RWPE2 (cell line): ENCODE measurements at places on chromosomes 6 and 20.

DNA sequence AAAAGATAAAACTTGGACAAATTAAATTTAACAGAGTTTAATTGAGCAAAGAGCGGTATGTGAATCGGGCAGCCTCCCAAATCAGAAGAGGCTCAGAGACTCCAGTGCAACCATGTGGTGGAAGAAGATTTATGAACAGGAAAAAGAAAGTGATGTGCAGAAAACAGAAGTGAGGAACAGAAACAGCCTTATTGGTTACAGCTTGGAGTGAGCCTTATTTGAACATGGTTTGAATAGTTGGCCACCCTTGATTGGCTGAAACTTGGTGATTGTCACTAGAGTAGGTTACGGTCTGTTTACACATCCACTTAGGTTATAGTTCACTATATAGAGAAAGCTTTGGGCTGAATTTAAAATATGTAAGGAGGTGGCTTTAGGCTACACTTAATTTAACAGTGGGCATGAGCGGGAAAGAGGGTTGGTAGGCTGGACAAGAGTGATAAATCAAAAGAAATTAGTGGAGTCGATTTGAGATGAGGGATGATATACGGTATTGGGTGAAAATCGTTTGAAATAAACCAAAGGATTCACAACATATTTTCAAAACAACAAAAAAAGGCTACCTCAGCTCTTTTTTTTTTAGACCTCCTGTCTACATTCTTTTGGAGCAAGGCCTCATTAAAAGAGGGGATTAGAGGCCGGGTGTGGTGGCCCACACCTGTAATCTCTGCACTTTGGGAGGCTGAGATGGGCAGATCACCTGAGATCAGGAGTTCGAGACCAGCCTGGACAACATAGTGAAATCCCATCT, 84.3 kb upstream of the PREP start:
- DNase-seq: no peak

DNA sequence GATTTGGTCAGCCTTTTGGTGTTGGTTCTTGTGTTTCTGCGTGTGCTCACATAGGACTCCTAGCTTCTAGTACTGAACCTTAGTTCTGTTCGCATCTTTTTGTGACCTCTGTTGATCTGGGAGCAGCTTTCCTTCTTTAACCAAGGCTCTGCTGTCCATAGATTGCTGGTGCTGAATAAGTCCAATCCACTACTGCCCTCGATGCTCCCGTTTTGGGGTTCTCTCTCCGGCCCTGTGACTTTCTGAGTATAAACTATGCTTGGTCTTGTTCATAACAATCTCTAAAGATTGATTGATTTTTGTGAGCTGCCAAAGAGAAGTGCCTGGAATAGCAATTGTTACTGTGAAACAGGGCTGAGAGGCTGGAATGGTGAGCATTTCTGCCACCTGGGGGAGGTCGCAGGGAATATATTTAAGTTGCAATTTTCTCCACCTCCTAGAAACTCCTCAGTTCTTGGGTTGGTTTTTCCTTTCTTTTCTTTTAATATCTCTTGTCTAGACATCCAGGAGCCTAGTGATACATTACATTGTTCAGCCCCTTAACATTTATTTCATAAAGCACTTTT, 422.9 kb upstream of the CHD6 start:
- no peak for DNase-seq

DNA sequence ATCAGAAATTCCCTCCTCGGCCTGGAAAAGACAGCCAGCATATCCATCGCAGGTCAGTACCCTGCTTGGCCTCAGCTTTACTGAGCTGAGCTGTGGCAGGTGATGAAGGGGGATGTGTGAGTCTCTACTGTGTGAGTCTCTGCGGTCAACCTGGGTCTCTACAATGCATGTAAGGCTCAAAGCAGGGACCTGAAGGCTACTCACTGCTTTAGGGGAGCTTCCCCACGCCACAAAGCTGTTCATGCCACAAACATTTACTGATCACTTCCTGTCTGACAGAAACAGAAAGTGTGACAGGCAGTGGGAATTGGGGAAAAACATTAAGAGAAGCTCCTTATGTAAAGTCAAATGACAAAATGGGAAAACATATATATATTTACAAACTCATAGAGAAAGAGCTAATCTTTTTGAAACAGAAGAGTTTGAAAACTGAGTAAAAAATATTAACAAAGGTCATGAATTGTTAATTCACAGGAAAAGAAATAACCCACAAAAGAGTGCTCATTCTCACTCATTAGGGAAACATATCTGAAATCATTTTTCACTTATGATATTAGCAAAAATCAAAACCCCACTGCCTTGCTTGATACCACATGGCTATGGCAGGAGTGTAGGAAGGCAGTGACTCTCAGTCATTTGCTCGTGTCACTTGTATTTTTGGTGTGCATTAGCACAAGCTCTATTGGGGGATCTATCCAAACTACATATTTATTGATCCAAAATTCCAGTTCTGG, 5.8 kb downstream of the BTN3A3 start:
- DNase-seq: no peak

DNA sequence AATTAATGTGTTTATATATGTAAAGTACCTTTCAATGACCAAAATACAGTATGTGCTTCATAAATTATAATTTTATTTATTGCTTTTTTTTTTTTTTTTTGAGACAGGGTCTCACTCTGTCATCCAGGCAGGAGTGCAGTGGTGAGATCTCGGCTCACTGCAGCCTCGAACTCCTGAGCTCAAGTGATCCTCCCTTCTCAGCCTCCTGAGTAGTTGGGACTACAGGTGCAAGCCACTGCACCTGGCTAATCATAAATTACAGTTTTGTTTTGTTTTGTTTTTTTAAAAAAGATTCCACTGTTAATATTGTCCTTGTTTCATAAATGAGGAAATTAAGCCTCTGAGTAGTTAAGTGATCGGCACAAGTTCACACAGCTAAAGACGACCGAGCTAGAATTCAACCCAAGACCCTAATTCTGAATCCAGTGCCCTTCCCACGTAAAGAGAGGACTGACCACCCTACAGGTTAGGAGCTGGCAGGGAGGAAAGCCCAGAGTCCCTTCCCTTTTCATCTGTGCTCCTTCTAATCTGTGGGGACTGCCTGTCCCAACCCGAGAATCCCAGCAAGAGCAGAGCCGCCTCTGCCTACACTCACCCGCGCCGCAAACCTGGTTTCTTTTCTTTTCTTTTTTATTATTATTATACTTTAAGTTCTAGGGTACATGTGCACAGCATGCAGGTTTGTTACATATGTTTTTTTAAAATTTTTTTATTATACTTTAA, 8.5 kb upstream of the GDF5 start:
- DNase-seq: no peak

DNA sequence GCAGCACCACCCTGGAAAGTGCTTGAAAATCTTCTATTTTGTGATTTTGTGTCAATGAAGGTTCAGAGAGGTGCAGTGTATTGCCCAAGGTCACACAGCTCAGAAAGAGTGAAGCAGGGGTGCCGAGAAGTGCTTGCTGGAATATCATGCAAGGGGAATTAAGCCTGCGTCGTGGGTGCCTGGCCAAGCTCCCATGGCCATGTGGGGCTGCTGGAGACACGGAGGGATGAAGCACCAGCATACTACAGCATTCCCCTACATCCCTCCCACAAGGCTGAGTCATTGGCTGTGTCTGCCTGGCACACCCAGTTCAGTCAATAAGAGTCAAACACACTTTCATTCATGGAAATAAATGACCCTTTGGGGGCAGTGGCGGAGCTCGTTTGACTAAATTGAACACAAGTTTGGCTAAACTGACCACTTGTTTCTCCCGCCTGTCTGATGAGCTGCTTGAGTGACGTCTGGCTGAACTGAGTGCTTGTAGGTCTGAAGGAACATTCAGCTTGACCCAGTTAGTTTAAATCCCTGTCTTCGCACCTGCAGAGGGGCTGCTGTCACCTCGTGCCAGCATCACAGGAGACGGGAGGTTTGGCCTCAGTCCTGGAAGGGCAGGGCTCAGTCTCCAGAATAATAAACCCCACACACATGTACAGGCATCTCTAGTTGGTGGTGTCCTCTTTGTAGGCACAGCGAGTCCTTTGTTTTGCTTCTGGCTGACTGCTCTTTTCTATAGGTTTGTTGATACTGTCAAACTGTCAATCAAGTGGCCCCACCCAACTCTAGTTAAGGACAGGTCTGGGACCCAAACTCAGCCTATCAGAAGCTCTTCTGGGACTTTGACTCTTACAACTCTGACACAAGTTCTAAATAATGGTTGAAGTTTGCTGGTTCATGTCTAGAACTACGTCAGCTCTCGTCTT, 8.4 kb upstream of the TGM2 start:
- peak; percentile 99 for DNase-seq

GRCh38 chr6:151052021-151052646, 186.6 kb downstream of the MTHFD1L start:
- DNase-seq: peak; percentile 84

- no peak for DNase-seq
Measured at GRCh38 chr6:101689156-101689555, 295.6 kb downstream of the GRIK2 start.

- no peak for DNase-seq
Measured at GRCh38 chr6:149065658-149066556, 251.6 kb upstream of the TAB2 start.

DNA sequence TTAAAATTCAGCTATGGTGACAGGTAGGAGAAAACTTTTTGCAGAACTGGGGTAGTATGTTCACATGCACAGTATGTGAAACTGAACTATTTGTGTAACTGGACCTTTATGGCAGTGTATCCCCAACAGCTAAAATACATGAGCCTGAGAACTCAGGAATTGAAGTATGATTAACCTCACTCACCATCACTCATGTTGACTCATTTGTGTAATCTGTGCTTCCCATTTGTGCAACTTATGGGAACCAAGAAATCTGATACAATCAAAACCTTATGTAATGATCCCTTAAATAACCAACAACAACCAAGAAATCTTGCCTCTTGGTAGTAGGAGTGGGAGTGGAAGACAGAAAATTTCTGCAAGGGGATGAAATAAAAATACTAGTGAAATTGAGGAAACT, 674.9 kb downstream of the HDGFL1 start:
- no peak for DNase-seq

GRCh38 chr6:143969077-143969476, 39.0 kb downstream of the PLAGL1 start:
- DNase-seq: no peak

GRCh38 chr6:4169028-4169789, 33.8 kb upstream of the ECI2 start:
- no peak for DNase-seq

DNA sequence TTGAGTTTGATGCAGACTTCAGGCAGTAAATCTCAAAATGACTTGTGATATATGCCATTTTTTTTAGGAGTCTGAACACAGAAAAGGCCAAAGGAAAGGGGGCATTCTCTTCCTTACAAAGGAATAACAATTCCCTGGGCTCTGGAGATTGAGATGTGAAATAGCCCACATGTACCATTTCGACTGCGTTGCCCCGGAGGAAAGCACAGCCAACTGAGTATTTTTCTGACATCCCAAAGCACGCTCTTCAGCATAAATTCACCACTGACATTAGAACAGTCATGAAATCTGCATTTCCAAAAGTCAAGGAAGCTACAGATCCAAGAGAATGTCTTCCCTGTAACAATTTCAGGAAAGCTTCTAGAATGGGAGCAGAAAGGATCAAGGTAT, 7.8 kb downstream of the ELOVL2 start:
- no peak for DNase-seq

DNA sequence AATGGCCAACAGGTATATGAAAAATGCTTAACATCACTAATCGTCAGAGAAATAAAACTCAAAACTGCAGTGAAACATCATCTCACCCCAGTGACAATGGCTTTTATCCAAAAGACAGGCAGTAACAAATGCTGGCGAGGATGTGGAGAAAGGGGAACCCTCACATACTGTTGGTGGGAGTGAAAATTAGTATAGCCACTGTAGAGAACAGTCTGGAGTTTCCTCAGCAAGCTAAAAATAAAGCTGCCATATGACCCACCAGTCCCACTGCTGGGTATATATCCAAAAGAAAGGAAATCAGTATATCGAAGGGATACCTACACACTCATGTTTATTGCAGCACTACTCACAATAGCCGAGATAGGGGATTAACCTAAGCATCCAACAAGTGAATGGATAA, 23.4 kb upstream of the INSM1 start:
- no peak for DNase-seq

- DNase-seq: no peak
Measured at GRCh38 chr6:136188486-136188885, 61.6 kb downstream of the MTFR2 start.

DNA sequence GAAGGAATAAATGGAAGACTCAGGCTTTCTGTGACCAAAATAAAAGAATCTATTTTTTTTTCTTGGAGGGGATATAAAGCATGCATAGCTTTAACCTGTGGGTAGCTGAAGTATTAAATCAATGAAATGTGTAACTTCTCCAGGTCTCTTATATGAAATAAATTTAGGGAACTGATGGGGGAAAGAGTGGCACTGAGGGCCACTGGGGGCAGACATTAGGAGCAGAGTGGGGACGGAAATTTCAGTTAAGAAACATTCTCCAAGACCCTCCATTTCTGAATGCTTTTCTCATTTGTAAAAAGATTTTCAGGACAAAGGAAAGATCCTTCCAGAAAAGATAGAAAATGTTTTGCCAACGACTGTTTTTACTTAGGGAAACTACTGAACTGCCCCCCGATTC, 131.0 kb downstream of the GPX5 start:
- no peak for DNase-seq

DNA sequence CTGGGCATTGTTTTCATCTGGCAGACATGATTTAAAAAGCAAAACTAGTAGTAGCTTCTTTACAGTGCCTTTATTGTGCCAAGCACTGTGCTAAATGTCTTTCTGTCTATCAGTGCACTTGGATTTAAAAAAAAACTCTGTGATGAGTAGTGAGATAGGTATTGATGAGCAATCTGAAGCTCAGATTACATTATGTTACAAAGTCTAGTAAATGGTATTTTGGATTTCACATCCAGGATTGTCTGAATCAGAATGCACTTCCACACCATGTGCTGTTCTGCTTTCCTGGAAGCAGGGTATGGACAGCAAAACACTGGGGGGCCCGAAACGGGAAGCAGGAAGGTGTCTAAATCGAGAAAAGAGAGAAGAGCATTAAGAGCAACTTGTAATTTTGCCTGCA, 103.4 kb upstream of the CCN2 start:
- DNase-seq: no peak

GRCh38 chr6:14275493-14275851, 157.9 kb downstream of the CD83 start:
- DNase-seq: no peak

DNA sequence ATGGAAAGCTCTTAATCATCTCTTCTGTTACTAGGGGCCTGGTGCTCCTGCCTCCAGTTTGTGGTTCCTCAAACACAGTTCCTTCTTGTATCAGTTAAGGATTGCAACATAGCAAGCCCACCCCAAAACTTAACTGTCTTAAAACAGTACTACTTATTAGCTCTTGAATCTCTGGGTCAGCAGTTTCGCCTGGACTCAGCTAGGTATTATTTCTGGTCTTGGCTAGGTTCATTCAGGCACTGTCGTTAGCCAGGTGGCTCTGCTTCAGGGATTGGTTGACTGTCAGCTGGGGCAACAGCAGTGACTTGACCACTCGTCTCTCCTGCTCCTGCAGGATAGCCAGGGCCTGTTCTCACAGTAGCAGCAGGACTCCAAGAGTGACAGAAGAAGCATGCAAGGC, 30.0 kb upstream of the RALY start:
- DNase-seq: peak; percentile 63

GRCh38 chr6:35343092-35343834, 905 bp downstream of the PPARD start:
- DNase-seq: no peak

GRCh38 chr20:53937339-53937741, 133.1 kb downstream of the BCAS1 start:
- DNase-seq: no peak
